Stimulated activated naive CD8-positive, alpha-beta T cell treated with anti-CD3 and anti-CD28 coated beads, Interleukin-15, Interleukin-2, amounts not matched to agents 100 U/mL and 50 U/mL, for 24 hours (primary cell): ENCODE measurements at places on chromosomes 2 and 18.

DNA sequence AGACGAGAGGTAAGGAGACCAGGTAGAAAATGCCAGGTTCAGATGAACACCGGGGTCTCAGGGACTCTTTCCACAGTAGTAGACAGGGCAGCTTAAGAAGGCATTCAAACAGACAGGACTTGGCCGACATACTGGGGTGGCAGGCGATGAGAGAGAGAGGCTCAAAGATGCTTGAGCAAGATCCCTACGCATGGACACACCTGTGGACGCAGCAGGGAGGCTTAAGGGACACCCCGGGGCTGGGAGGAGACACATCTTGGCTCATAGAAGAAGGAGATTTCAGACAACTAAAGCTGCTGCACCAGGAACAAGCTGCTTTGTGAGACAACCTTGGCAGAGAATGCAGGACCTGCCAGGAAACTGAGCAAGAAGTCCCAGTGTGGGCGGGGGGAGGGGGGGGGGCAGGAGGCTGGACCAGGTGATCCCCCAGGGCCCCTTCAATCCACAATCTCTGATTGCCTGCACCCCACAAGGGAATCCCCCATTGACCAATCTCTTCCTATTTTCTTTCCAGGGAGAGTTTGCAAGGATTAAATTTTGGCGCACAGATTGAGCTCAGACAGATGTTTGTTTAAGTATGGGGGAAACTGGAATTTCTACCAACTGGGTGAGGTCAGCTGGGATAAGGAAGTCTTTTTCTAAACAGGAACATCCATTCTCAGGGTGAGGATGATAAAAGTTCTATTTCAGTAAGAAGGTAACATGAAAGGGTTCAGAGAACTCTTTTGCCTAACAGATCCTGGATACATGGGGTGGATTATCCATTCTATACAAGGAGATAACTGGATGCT, 400.7 kb downstream of the NBAS start:
- DNase-seq, result no peak

DNA sequence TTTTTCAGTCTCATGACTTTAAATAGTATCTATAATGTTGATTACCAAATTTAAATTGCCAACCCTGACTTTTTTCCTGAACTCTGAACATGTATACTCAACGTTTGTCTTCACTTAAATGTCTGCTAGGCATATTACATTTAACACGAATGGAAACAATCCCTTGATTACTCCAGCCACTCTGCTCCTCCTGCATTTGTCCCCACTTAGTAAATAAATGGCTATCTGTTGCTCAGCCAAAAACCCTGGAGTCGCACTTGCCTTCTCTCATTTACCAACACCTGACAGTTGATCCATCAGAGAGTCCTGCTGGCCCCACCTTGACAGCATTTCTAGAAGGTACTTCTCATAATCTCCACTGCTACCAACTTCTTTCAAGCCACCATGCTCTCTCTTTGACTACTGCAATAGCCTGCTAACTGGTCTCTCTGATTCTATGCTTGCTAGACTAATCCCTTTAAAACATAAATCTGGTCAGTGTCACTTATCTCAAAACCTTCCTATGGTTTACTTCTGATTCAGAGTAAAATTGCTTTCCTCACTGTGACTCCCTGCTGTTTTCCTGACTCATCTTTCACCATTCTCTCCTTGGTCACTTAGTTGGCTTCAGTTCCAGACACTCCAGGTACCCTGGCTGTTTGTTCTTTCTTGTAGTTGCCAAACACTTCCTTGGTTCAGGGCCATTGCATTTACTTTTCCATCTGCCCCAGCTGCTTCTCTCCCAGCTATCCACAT, 31.9 kb downstream of the SPAG16 start:
- no peak for DNase-seq

DNA sequence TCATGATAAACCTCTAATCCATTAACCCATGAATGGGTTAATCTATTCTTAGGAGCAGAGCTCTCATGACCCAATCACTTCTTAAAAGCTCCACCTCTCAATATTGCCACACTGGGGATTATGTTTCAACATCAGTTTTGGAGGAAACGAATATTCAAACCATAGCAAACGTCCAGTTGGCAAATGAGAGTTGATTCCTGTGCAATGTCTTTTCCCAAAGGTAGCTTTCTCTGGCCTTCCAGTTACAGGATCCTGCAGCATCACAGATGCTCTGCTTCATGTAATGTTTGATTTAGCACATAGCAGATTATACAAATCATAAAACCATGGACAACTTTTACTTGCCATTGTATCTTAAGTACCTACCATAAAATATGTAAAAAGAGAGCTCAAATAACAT, 481.0 kb downstream of the TNS1 start:
- DNase-seq, result no peak

- DNase-seq, result no peak
Observed at GRCh38 chr2:194765723-194766122, 891.3 kb upstream of the SLC39A10 start.
